ENCODE measurements at places on chromosomes 7 and 10.
A peak's percentile ranks its signal among the peaks of the same experiment; 100 is the strongest.

DNA sequence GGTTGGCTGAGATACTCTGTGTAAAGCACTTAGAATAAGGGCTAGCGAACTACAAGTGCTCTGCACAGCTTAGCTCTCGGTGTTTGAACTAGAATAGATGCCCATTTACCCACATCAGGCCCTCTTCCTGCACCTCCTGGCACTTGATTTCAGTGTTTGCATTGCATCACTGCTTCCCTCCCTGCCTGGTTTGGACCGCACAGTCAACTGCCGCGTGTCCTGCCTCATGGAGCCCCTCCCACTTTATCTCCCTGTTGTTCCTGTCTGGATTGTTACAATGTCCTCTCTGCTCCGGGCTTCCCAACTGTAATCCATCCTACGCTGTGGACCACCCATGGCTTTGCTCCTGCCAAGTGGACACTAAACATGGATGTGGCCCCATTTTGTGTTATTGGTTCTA, 2.3 kb downstream of the FAM107B start:
- no peak for DNase-seq

GRCh38 chr7:137519181-137519691, 175.7 kb upstream of the PTN start:
- DNase-seq: no peak

DNA sequence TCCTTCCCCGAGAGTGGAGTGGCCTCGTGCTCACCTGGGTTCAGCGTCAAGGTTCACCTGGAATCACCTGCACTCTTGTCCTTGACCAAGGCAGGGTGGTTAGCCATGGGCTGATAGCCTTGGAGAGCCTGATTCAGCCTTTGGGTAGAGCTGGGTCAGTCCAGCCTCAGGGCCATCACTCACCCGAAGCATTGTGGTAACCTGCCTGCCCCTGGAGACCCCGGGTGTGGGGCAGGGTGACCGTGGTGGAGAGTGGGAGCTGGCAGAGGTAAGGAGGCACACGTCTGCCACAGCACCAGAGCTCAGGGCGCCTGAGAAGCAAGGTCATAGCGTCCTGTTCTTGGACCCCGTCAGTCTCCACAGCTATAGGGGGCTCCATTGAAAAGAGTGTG, 27.8 kb upstream of the WDFY4 start:
- DNase-seq: no peak

- DNase-seq: no peak
These were observed 19.3 kb upstream of the OPTN start for GRCh38 chr10:13080643-13081042.

GRCh38 chr7:66239467-66239856, 34.3 kb downstream of the TPST1 start:
- no peak for DNase-seq

GRCh38 chr7:73615886-73616285, 8.4 kb downstream of the MLXIPL start:
- DNase-seq: no peak

DNA sequence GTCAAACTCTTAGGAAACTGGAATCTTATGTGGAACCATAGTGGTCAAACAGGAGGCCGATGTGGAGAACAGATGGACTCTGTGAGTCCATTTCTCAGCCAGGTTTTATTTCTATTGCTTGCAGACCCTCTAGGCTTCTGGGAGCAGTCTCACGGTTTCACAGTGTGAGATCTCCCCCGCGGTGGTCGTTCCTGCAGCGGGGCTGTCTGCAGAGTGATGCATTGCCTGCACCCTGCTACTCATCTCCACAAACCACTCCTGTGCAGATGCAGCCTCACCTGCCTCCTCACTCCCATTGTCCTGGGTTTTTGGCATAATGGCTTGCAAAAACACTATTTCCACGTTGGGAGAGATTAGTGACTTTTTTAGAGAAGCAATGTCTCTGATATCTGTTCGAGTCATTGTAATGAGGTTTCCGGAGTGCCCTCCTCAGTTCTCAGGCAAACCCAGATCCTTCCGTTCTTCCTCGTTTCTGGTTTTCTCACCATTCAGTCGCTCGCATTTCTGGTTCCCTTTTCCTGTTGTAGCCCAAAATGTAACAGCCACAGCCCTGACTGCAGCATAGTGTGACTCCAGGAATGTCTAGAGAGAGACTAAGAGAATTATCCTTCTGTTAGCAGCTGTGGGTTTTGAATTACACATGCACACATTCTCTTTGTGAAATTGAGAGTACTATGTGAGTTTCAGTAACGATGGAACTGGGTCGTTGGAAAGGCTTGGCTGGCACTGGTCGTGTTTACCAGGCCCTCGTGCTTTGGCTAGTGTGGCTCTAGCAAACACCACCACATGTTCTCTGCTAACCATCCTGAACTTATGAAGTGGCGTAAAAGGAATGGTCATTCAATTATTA, 30.2 kb downstream of the ACADSB start:
- no peak for DNase-seq

DNA sequence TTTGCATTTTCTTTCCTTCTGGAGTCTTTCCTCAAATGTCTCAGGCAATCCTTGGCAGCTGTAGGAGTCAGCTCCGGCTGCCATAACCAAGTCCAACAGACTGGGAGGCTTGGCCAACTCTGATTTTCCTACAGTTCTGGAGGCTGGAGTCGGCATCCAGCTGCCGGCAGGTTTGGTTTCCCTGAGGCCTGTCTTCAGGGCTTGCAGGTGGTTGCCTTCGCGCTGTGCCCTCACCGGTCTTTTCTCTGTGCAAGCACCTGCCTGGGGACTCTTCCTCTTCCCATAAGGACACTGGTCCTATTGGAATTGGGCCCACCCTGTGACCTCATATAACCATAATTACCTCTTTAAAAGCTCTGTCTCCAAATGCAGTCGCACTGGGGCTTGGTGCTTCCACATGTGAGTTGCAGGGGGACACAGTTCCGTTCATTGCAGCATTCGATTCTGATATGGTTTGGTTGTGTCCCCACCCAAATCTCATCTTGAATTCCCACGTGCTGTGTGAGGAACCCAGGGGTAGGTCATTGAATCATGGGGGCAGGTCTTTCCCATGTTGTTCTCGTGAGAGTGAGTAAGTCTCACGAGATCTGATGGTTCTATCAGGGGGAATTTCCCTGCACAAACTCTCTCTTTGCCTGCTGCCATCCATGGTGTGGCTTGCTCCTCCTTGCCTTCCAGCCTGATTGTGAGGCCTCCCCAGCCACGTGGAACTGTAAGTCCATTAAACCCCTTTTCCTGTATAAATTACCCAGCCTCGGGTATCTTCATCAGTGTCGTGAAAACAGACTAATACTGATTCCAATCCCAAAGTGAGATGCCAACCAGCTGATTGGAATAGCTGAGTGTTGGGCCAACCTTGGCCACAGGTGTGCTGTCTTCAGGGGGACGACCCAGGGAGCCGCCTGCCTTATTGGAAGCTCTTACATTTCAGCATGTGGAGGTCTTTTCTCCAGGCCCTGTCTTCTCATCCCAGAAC, 7.9 kb downstream of the GALNTL5 start:
- no peak for DNase-seq

GRCh38 chr10:118374404-118374803, 32.3 kb upstream of the FAM204A start:
- no peak for DNase-seq

DNA sequence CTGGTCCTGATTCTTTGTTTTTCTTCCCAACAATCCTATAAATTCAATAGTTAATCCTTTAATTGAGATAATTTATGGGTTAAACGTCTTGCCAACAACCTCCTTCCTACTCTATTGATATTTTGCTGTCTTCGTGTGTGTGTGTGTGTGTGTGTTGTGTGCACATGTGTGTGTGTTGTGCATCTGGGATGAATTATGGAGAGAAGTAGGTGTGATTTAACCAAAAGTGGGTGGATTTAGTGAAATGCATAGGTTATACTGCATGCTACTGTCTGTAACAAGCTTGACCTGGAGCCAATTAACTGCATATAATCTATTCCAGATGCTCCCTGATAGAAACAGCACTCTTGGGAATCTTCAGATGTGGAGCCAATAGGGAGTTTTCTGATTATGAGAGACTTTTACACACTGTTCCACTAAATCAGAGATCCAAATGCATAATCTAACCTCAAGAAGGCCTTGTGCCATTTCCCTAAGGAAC, 61.2 kb downstream of the SEMA3D start:
- DNase-seq: no peak

DNA sequence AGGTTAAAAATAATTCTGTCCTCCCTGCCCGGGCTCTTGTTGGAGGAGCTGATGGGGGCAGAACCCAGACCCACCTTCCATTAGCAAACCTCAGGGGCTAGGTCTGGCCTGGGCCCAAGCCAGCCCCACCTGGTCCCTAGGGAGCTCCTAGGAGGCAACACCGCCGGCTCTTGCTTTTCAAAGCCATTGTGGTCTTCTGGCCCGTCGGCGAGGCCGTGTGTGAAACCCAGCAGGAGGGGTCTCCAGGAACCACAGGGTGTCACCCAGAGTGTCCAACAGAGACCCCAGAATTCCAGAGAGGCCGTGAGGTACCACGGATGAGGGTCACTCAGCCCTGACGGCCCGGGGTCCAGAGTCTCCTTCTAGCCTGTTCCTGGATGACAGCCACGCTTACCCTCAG, 16.6 kb upstream of the PDGFA start:
- DNase-seq: no peak

- peak; percentile 99 for DNase-seq
These were observed at the start of gene GGCT for GRCh38 chr7:30504301-30505173. GGCT (minus strand) TSS chr7:30504829; CDS start chr7:30504709, 120 bp downstream.

- no peak for DNase-seq
These were observed 13.2 kb downstream of the ZNF488 start for GRCh38 chr10:47370878-47371277.

- DNase-seq: no peak
These were observed 51.0 kb downstream of the ABCB5 start for GRCh38 chr7:20666444-20666843.

- no peak for DNase-seq
These were observed 73.1 kb upstream of the CAMK2B start for GRCh38 chr7:44398511-44398911.

GRCh38 chr10:124285587-124286527, 132.9 kb downstream of the OAT start:
- DNase-seq: no peak

GRCh38 chr10:93299195-93299594, 182.9 kb downstream of the MYOF start:
- DNase-seq: no peak

GRCh38 chr7:142556740-142557139, 192.5 kb upstream of the PRSS1 start:
- no peak for DNase-seq

DNA sequence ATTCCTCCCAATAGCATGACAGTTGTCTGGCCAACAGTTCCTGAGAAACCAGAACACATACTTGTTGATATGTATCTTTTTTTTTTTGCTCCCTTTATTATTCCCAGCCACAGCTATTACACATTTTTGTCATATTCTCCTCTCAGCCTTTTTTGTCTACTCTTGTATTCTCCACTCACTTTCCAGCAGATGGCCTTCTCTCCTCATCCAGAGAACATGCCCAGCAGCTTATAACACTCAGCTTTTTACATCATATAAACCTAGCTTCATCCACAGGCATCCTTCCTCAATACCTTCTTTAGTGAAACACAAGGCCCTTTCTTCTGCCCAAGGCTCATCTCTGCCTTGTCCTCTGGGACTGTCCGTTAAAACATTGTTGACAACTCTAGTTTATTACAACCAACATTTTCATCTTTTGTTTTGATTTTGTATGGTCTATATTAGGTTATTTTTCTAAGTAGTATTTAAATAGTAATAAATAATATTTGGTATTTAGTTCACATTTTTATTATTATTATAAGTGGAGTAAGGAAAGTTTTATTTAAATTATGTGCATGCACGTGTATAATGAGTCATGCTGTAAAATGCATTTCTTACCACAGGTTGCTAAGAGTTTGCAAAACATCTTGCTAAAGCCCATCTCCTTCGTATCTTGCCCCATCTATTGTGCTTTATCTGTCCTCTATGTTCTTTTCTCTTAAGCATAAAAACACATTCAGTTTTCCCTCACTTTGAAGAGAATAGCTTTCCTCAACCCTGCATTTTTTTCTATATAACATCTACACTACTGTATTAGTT, 101.5 kb downstream of the ORC5 start:
- peak; percentile 10 for DNase-seq

GRCh38 chr10:84391326-84391725, 62.9 kb downstream of the CCSER2 start:
- no peak for DNase-seq

- no peak for DNase-seq
These were observed 167.1 kb downstream of the ELMO1 start for GRCh38 chr7:37281368-37282092.

- no peak for DNase-seq
These were observed 551.7 kb downstream of the GRM8 start for GRCh38 chr7:126700807-126701604.

GRCh38 chr7:47514818-47515217, 67.1 kb downstream of the TNS3 start:
- DNase-seq: no peak

DNA sequence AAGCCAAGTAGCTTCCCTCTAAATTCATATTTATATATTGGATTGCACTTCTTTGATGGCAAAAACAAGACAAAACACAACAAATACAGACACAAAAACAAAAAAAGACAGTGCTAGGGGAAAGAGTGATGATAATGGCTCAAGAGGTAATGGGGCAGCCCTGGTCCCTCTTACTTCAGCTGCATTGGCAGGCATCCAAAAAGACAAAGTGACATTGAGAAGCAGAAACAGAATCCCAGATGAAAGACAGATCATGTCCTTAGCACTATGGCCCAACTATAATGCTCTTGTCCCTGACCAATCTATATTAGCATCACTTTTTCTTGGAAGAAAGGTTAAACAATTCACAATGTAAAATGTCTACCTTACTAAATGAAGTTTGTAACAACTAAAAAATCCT, 76.2 kb downstream of the GPR85 start:
- DNase-seq: no peak

DNA sequence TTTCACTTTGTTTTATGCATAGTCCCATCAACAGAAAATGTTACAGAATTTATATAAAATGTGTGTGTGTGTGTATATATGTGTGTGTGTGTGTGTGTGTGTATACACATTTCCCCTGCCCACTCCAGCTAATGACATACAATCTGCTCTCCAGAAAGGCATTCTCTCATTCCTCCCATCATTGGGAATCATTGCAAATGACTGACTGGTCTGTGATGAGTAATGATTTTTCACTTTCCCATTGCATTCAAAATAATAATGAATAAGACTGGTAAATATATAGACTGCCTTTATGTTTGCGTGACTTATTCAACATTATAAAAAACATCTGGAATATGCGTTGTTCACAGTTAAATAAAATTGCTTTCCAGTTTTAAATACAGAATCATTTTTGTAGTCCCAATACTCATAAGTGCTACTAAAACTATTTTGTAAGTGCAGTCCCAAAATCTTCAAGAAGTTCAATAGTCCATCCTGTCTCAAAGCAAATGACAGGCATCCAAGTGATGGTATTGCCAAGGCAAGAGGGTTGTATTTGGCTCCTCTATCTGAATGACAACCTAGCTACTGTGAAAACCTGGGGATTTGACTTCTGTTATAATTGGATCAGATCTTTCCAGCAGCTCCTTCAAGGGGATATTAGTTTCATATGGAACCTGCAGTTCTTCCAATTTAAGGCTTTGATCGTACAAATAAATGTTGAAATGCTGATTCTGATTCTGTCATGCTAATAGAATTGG, 150.9 kb downstream of the POLR1F start:
- no peak for DNase-seq

Measured in COR-L47 (cell line).